D721Med (cell line): ENCODE measurements at places on chromosomes 6 and 20.

GRCh38 chr6:39906318-39906761 is 27.9 kb downstream of the MOCS1 start:
- no peak for DNase-seq

- no peak for DNase-seq
Observed at GRCh38 chr6:71405416-71405815, 116.8 kb downstream of the OGFRL1 start.

DNA sequence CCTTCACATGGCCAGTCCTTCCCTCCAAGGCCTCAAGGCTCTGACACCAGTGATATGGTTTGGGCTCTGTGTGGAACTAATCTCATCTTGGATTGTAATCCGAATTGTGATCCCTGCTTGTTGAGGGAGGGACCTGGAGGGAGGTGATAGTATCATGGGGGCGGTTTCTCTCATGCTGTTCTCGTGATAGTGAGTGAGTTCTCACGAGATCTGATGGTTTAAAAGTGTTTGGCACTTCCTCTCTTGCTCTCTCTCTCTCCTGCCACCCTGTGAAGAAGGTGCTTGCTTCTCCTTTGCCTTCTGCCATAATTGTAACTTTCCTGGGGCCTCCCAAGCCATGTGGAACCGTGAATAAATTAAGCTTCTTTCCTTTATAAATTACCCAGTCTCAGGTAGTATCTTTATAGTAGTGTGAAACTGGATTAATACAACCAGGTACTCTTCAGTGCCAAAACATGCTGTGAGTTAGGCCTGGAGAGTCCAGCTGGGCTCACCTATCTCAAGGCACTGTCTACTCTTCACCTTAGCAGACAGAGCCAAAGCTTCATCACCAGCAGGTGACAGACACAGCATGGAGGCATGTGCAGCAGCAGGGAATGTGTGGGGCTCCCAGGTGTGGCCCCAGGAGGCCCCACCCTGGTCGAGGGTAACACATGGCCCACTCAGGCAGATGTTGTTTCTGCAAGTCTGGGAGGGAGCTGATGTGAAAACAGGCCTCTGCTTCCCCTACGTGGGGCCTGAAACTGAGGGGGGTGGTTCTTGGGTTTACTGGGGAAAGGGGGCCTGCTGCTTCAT is 97.5 kb upstream of the CDYL start:
- DNase-seq = no peak

- DNase-seq = no peak
Observed at GRCh38 chr20:53723045-53723444, 129.4 kb upstream of the ZNF217 start.

DNA sequence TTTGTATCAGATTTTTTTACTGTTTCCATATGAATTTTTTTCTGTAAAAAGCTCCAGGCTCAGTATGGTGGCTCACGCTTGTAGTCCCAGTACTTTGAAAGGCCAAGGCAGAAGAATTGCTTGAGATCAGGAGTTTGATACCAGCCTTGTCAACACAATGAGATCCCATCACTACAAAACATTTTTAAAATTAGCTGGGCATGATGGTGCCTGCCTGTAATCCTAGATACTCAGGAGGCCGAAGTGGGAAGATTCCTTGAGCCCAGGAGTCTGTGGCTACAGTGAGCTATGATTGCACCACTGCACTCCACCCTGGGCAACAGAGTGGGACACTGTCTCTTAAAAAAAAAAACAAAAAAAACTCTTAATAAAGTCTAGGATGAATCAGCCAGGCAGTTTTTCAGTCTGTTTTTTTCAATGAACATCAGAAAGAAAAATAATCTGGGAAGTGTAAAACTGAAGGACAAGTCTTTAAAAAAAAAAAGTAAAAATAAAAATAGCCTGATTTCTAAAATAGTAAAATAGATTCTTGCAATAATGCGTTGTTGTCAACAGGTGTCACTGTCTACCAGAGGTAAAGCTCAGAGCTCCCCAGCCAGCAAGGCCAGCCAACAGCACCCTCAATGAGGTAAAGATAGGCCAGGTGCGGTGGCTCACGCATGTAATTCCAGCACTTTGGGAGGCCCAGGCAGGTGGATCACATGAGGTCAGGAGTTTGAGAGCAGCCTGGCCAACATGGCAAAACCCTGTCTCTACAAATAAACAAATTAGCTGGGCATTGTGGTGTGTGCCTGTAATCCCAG is 9.3 kb upstream of the ATG5 start:
- DNase-seq = no peak

DNA sequence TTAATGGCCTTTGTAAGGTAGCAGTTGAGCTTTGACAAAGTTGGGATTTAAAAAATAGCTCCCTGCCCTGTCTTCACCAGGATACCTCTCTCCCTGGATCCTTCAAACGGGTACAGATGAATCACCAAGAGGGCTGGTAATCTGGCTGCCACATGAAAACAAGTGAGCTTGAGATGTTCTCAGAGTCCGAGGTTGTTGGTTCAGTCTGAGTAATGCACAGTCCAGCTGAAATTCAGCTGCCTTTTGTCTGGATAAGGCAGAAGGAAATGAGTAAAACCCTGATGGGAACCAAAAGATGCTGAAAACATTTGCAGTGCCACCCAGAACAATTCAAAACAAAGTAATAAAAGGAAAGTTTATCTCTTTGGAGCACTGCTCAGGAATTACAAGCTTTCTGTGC is 86.8 kb downstream of the GJA1 start:
- no peak for DNase-seq

- DNase-seq = no peak
Observed at GRCh38 chr6:162055365-162055764, 672.2 kb downstream of the PRKN start.

DNA sequence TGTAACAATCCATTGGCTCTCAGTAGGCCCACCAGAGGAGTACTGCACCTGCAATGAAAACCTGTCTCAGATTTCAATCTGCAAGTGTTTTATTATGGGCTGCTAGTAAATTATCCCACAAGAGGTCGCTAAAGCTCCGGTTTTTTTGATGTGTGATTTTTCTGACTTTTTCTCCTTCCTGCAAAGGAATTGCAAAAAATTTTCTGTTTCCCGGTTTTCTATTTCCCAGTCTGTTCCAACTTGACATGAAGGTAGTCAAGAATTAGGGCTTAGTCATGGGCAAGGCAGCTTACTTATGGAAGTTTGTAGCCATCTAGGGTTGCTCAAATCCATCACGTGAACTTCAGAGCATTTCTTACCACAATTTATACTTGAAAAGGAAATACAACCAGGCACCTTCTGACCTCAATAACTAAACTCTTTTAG is 38.5 kb upstream of the AHI1 start:
- DNase-seq = peak; percentile 16

DNA sequence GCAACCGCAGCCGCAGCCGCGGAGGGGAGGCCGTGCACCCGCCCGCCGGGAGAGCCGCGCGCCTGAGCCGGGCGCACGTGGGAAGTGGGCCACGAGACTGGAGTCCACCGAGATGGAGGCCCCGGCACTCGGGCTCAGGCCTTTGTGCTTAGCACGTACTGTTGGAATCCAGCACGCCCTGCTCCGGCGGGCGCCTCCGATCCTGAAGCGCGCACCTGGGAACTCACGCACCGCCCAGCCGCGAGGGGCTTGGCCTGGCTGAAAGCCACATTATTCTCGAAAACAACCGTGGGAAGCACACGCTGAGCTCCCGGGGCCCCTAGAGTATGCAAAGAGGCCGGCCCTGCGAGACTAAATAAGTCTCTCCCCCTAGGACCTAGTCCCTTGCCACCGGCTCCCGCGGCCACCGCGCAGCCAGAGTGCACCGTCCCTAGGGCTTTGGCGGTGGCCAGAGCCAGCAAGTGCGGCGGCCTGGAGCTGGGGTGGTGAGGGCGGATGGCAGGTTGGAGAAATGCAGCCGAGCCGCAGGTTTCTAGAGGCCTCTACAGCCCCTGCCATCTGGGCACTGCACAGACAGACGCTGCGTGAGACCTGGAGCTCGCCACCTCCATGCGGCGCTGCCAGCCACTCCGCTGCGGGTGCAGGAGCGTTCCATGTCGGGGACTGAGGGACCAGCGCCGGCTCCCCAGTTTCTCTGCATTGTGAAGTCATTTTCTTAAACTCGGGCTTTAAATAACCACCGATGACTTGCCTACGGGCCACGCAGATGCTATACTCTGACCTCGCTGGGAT is 42.0 kb upstream of the LY86 start:
- peak; percentile 24 for DNase-seq

DNA sequence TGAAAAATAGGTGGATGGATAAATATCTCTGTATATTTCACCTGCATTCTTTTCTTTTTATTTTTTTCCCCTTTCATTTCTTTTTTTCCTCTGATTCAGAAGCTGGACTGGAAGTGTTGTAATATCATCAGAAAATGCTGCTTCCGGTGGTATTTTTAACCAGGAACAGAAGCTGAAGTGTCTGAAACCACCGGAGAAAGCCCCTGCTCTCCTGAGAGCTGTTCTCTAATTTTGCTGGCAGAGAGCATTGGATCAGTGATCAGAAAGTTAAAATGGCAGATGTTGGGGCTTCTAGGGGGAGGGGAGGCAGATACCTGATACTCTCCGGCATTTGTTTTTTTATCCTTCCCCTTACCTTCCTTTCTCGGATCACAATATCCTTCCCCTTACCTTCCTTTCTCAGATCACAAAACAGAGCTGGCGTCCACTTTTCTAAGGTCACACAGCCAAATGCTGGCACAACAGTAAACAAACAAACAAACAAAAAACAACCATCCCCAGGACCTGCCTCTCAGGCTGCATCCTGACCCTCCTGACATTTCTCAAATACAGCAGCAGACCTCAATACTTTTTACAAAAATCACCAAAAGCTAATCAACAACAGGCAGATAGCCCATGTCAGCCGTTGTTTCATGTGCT is 143.2 kb upstream of the ZNF217 start:
- DNase-seq = no peak
